AG09319 (cell line): ENCODE measurements at places on chromosomes 13 and 19.
A peak's percentile ranks its signal among the peaks of the same experiment; 100 is the strongest.

DNA sequence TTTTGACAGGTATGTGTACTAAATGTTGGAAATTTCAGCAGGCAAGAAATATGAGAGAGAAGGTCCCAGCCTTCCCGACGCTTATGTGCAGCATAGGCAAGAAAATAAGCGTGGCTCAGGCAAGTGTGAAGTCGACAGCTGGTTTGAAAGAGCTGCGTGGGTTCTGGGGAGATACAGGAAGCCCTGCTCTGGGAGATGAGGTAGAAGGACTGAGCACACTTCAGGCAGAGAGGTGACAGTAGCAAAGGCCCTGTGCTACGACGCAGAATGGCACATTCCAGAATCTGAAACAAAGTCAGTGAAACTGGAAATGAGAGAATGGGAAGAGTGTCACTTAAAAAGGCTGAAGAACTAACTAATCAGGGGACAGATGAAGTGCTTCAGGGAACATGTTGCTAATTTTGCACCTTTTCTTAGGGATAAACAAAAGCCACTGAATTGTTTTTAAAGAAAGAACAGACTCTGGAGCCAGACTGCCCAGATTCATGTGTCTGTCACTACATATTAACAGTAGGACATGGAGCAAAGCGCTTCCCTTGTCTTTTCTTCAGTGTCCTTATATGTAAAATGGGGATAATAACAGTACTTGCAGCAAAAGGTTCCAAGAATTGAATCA is 160.1 kb downstream of the SPRY2 start:
- DNase-seq = no peak

- no peak for DNase-seq
These were observed 1135.9 kb upstream of the PCDH20 start for GRCh38 chr13:62551588-62551987.

- no peak for DNase-seq
These were observed 72.7 kb downstream of the URI1 start for GRCh38 chr19:30014770-30015169.

GRCh38 chr13:56247692-56248091 is 893.0 kb upstream of the PRR20A start:
- DNase-seq = no peak

DNA sequence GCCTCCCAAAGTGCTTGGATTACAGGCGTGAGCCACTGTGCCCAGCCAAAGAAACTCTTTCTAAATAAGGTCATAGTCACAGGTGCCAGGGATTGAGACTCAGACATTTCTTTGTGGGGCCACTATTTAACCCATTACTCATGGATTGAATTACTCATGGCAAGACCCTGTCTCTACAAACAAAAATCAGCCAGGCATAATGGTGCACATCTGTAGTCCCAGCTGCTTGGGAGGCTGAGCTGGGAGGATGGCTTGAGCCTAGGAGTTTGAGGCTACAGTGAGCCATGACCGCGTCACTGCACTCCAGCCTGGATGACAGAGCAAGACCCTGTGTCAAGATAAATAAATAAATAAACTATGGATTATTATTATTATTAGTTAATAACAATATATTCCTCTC is 3.6 kb upstream of the KLF2 start:
- DNase-seq = no peak

- DNase-seq = no peak
These were observed 28.5 kb upstream of the TSHZ3 start for GRCh38 chr19:31377736-31378135.

GRCh38 chr13:84208246-84208910 is 326.1 kb upstream of the SLITRK1 start:
- no peak for DNase-seq

DNA sequence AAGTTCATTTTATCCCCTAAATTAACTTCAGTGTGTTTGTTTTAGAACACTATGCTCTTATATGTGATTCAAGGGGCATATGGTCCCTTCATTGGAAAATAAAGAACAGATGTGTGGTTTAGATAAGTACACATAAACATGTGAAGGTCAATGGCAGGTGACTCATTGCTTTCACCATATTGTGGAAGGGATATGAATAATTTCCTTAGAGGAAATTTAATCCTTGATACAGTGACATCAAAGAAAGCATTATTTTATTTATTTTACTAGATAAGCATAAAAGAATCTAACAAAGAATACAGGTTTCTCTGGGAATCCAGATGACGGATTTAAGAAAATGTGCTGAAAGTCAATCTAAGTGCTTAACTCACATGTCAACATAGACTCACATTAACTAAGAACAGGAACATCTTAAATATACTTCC is 373.5 kb downstream of the KCTD12 start:
- DNase-seq = peak; percentile 82

DNA sequence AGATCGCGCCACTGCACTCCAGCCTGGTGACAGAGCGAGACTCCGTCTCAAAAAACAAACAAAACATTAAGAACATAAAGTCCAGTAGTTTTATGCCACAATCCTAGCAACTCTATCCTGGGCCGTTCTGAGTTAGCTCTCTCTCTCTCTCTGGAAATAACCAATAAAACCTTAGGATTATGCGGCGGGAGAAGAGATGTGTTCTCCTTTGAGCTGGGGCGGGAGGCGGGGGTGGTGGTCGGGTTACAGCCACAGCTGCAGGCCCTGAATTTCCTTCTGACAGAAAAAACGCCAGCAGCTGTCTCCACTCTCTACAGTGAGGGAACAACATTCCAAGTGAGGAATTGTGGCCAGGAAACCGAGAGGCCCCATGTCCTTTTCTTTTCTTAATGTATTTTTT is 9.1 kb upstream of the PNMA8A start:
- no peak for DNase-seq

DNA sequence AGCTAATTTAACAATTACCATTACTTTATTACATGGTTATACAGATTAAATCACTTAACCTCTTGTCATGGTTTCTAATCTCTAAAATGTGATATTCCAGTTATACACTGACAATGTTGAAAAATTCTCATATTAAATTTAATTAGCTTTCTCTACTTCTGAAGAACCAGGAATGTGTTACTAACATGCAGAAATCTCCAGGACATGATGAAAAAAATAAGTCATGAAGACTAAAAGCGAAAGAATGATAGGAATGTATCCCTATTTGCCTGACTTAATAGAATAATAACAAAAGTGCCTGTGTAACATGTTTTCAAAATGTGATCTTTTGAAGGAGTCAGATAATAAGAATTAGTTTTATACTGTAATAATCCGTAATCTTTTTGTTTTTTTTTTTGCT is 2823.7 kb upstream of the PCDH20 start:
- no peak for DNase-seq

GRCh38 chr13:97235549-97236231 is 13.6 kb downstream of the MBNL2 start:
- no peak for DNase-seq

DNA sequence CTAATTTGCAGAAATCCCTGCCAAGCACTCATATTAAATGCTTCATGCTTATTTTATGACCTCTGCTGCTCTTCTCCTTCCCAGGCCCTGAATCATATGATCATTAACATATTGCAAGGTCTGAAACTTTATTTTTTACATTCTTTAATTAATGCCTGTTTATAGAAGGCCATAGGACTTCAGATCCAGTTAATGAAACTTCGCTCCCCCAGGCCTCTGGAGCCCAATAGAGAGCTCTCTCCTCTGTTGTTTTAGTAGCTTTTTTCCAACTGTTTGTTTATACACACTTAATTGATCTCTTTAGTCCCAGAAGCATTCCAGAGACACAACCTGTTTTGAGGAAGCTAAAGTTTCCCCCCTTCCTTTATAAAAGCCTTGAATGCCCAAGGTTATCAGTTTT is 68.3 kb downstream of the DACH1 start:
- DNase-seq = no peak

DNA sequence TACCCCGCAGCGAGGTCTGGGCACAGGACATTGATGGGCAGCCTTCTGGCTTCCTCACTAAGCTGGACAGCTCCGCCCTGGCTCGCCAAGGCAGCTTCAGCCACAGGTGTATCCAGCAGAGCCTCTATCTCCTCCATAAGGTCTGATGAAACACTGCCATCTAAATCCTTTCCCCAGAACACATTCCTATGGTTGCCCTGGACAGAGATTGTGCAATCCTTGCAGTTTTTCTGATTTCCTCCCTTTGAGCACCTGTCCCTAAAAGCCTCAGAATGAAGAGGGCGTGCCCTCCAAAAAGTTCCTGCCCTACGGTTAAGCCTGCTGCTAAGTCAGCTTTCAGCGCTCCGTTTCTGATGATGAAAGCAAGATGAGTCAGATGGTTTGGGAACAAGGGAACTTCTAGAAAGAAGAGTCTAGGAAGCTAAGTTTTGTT is 21.0 kb downstream of the CLEC4M start:
- no peak for DNase-seq

DNA sequence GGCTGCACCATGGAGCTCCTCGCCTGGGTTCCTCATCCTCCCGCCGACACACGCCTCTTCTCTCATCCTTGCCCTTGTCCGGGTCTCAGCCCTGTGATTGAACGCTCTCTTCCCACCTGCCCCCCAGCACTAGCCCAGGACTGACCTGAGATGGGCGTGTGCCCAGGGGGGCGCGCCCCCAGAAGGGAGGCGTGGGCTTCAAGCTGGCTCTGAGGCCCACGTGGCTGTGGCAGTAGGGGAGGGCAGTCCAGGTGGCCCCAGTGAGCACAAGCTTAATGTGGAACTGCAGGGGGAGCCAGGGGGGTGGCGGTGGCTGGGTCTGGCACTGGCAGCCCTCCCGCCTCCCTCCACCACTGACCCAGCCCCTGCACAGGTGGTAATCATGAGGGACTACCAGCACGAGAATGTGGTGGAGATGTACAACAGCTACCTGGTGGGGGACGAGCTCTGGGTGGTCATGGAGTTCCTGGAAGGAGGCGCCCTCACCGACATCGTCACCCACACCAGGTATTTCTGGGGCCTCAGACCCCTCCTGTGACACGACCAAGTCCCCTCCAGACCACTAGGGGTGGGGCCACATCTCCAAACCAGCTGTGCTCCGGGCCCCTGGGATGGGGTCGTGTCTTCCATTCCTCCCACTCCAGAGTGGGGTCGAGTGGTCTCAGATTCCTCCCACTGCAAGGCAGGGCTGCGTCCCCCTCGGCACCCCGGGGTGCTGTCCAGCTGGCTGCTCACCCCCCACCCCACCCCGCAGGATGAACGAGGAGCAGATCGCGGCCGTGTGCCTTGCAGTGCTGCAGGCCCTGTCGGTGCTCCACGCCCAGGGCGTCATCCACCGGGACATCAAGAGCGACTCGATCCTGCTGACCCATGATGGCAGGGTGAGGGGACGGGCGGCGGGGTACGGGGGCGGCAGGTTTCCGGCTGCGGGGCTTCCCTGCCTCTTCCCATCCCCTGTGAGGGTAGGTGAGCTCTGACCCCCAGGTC is 21.9 kb upstream of the NCCRP1 start:
- no peak for DNase-seq
